ENCODE measurements at places on chromosomes 3 and 15.

- DNase-seq: peak; percentile 6
These were observed 195.7 kb upstream of the ATP11B start for GRCh38 chr3:182597621-182598041.

DNA sequence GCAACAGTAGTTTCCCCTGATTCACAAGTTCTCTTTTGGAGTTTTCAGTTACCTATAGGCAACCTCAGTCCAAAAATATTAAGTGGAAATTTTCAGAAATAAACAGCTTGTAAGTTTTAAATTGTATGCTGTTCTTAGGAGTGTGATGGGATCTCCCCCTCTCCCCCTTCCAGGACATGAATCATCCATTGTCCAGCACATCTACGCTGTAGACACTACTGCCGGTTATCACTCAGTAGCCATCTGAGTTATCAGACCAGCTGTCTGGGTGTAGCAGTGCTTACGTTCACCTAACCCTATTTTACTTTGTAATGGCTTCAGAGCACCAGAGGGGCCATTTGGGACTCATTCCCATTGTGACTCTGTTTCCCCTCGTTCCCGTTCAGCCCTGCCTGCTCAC is 96.7 kb upstream of the PLXNA1 start:
- no peak for DNase-seq

- no peak for DNase-seq
These were observed 173.5 kb downstream of the KLF13 start for GRCh38 chr15:31499953-31500765.

DNA sequence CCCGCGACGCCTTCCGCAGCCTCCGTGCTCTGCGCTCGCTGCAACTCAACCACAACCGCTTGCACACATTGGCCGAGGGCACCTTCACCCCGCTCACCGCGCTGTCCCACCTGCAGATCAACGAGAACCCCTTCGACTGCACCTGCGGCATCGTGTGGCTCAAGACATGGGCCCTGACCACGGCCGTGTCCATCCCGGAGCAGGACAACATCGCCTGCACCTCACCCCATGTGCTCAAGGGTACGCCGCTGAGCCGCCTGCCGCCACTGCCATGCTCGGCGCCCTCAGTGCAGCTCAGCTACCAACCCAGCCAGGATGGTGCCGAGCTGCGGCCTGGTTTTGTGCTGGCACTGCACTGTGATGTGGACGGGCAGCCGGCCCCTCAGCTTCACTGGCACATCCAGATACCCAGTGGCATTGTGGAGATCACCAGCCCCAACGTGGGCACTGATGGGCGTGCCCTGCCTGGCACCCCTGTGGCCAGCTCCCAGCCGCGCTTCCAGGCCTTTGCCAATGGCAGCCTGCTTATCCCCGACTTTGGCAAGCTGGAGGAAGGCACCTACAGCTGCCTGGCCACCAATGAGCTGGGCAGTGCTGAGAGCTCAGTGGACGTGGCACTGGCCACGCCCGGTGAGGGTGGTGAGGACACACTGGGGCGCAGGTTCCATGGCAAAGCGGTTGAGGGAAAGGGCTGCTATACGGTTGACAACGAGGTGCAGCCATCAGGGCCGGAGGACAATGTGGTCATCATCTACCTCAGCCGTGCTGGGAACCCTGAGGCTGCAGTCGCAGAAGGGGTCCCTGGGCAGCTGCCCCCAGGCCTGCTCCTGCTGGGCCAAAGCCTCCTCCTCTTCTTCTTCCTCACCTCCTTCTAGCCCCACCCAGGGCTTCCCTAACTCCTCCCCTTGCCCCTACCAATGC is 2.0 kb downstream of the ISLR start:
- no peak for DNase-seq

GRCh38 chr3:194756791-194757325 is 71.2 kb downstream of the FAM43A start:
- DNase-seq: no peak

DNA sequence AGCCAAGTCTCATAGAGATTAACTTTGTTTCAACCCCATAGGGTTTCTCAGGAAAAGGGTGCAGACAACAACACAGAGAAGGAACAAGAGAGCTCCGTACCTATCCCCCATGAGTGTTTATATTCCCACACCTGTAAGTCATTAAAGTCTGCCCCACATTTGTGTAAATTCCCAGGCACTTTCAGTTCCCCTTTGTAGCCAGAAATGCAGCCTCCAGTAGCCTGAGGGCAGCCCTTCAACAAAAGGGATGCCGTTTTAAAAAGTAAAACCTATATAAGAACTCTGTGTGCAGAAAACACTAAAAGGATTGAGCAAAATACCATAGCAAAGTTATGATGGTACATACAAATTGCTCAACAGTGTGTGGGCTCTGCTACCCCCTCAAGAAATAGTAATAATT is 59.7 kb upstream of the TMEM108 start:
- no peak for DNase-seq

DNA sequence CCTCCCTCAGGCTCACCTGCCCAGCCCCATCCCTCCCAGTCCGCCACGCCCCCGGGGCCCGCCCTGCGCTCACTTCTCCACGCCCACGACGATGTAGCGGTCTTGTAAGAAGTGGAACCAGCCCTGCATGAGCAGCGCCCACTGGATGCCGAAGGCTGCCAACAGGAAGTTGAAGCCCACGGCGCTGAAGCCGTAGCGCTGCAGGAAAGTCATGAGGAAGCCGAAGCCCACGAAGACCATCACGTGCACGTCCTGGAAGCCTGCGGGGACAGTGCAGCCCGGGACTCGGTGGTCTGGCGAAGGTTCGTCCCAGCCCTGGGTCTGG is 9.7 kb downstream of the RHCG start:
- no peak for DNase-seq

GRCh38 chr15:100645671-100646070 is 43.3 kb downstream of the ASB7 start:
- no peak for DNase-seq

DNA sequence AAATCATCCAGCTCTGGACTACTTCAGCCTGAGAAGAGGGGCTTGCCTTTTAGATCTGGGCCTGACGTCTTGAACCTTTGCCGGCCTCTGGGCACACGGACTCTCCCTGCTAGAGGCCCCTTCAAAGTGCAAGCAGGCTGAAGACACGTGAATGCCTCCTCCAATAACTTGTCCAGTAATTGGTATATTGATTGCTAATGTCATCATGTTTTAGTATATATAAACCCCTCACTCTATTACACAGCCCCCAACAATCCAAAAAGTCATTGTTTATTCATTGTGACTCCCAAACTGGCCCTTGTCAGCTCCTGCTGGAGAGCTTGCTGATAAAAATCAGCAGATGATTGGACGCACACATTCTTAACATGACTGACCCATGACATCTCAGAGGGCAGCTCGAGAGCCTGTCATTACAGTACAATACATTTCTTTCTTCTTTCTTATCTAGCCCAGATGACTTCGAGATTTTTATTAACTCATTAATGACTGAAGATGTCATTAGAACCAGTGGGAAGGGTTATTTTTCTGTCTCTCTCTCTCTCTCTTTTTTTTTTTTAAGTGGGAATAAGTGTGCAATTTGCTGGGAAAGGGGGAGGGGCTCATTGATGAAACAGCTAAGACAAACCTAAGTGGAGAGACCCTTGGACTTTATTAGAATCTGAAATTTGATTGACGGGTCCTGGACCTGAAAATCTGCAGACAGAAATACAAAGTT is 65.5 kb upstream of the NR2F2 start:
- DNase-seq: peak; percentile 58

GRCh38 chr15:64000183-64000951 is 45.9 kb downstream of the DAPK2 start:
- DNase-seq: peak; percentile 40

GRCh38 chr3:142850395-142851023 is 38.4 kb downstream of the PCOLCE2 start:
- peak; percentile 91 for DNase-seq

- peak; percentile 67 for DNase-seq
These were observed at the start of gene CTDSPL for GRCh38 chr3:37861620-37862041. TSS of gene CTDSPL (plus strand) at chr3:37861880. CDS start at chr3:37862200, 320 bp downstream.

DNA sequence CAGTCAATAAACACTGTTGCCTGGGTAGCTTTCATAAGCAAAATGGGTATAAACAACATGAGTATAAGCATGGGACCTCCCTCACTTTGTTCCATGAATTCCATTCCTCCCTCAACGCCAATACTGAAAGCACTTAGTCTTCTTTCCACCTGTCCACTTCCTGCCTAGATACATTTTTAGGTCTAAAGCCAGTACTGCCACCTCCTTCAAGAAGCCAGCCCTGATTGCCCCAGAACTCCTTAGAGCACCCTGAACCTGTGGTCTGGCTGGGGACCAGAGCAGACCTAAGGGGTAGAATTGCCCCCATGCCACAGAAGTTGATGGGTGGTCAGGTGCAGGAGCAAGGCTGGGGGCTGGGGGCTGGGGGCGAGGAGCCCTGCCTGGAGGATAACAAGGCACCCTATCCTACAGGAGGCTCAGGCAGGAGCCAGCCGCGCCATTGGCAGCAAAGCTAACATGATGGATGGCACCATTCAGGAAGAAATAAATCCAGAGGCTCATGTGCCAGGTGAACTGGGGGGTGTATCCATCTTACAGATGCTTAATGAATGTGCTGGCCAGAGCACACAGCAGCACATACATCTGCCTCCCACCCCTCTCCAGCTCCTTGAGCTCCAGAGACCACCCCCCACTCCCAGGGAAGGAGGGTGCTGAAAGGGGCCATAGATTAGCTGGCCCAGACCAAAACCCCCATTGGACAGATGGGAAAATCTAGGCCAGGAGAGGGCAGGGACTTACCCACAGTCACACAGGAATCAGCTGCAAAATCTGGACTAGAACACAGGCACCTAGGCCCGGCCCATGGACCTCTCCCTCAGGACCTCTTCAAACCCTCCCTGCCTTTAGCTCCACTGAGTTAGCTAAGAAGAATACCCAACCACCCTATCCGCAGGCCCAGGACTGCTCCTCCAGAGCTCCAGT is 113.8 kb upstream of the LINGO1 start:
- no peak for DNase-seq

- DNase-seq: no peak
These were observed 773.8 kb downstream of the MECOM start for GRCh38 chr3:168889666-168890065.

- no peak for DNase-seq
These were observed 22.6 kb downstream of the ISL2 start for GRCh38 chr15:76359152-76359551.

DNA sequence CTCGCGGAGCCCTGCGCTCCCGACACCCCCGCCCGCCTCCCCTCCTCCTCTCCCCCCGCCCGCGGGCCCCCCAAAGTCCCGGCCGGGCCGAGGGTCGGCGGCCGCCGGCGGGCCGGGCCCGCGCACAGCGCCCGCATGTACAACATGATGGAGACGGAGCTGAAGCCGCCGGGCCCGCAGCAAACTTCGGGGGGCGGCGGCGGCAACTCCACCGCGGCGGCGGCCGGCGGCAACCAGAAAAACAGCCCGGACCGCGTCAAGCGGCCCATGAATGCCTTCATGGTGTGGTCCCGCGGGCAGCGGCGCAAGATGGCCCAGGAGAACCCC is 464 bp downstream of the SOX2 start:
- DNase-seq: no peak

- no peak for DNase-seq
These were observed 874.6 kb downstream of the ROBO1 start for GRCh38 chr3:78893161-78893560.

DNA sequence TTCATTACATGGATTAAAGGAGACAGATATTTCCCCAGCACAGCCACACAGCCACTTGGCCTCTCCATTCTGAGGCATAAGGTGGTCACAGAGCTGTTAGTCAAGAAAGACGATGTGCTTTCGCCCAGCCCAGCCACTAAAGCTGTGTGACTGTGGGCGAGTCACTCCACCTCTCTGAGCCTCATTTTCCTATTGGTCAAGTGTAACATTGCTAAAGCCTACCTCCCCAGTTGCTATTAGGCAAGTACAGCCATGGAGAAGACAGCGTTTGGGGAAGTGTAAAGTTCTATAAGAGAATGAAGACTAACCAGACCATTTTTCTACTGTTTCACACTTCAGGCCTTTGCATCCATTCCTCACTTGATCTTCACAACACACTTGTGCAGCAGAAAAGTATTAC is 24.1 kb downstream of the TMEM40 start:
- no peak for DNase-seq

- DNase-seq: no peak
These were observed 272.9 kb upstream of the DPH6 start for GRCh38 chr15:35818846-35819245.

- no peak for DNase-seq
These were observed 10.0 kb downstream of the ITPKA start for GRCh38 chr15:41503669-41504010.

DNA sequence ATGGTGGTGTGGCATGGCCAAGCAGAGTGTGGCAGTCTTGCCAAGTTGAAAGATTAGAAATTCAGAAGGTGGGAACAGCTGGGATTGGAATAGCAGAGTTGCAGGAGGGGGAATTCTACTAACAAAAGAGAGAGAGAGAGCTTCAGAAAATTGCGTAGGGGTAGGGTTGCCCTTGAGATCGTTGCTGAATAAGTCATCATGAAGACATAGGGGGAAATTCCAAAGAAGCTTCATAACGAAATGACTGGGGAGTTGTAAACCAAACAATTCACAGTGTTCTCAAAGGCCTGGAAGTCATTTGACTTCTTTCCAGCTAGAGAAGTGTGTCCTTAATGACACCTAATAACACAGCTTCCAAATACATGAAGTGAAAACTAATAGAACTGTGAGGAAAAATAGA is 26.3 kb upstream of the TIPARP start:
- peak; percentile 34 for DNase-seq

- DNase-seq: no peak
These were observed 14.6 kb downstream of the SPINK8 start for GRCh38 chr3:48318713-48319468.

- peak; percentile 94 for DNase-seq
These were observed 254.4 kb upstream of the ZPLD1 start for GRCh38 chr3:102180280-102180931.

DNA sequence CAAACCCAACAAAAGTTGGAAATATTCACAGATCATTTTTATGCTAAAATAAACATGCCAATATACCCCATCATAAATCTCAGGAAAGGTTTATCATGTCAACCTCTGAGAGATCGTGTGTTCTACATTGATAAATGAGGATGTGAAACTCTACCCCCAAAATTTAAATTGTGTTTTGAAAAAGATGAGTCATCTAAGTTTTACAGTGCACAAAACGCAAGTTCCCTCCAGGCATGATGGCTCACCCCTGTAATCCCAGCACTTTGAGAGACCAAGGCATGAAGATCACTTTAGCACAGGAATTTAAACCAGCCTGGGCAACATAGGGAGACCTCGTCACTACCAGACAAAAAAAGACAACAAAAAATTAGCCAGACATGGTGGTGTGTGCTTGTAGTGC is 1487.0 kb upstream of the GBE1 start:
- no peak for DNase-seq

Measured in fibroblast of skin of right biceps (primary cell).